ENCODE measurements at places on chromosomes 11 and 22.

GRCh38 chr11:79382301-79383050 lies 58.4 kb downstream of the TENM4 start:
- DNase-seq, result no peak

- no peak for DNase-seq
These were observed 23.4 kb downstream of the GTPBP1 start for GRCh38 chr22:38728871-38729796.

DNA sequence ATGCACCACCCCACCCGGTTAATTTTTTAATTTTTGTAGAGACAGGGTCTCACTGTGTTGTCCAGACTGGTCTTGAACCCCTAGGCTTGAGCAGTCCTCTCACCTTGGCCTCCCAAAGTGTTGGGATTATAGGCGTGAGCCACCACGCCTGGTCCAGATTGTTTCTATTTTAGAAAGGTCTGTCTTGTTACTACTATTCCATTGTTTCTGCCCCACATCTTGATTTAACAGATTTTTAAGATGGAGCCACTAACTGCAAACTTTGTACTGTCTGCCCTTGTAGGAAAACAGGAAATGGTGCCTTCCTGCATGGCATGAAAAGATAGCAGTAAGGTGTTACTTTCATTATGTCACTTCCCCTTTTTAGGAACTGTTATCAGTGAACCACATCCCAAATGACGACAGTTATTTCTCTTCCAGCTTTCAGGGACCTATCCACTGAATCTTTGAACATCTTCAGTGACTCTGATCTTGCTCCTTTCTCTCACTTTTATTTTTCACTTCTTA lies 23.2 kb downstream of the TAF1D start:
- no peak for DNase-seq

DNA sequence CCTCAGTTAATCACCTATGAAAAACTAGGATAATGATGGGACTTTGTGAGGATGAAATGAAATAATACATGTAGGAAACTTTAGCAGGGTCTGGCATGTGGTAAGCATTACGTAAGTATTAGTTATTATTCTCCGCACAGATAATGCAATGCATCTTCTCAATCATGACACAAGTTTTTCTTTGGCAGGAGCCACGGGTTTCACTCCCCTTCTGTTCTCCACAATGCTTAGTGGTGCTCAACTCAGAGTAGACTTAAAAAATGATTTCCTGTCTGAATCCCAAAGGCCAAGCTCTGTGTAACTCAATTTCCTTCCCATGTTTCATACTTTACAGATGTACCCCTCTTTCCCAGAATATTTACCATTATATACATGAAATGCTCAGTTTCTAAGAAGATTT lies 82.9 kb downstream of the CCDC34 start:
- no peak for DNase-seq

DNA sequence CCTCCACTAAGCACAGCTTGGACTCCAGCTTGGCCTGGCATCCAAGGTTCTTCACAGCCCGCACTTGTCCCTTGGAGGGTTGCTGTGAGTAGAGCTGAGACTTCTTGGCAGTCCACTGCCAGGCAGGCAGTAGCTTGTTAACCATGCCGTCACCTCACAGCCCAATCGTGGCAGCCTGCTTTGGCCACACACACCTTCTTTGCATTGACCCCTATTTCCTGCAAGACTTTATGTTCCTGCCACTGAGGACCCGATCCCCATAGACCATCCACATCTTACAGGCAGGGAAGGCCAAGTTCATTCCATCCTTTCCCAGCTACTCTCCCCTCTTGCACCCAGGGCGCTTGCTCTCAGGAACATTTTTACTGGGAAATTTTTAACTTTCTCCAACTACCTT lies 2.5 kb upstream of the PYGM start:
- no peak for DNase-seq

- DNase-seq, result peak; percentile 88
These were observed 14.3 kb downstream of the ATP5MG start for GRCh38 chr11:118415739-118416068.

GRCh38 chr22:28112190-28112544 lies 193.1 kb upstream of the PITPNB start:
- no peak for DNase-seq

GRCh38 chr22:22935056-22935545 lies 47.5 kb downstream of the IGLL5 start:
- no peak for DNase-seq

DNA sequence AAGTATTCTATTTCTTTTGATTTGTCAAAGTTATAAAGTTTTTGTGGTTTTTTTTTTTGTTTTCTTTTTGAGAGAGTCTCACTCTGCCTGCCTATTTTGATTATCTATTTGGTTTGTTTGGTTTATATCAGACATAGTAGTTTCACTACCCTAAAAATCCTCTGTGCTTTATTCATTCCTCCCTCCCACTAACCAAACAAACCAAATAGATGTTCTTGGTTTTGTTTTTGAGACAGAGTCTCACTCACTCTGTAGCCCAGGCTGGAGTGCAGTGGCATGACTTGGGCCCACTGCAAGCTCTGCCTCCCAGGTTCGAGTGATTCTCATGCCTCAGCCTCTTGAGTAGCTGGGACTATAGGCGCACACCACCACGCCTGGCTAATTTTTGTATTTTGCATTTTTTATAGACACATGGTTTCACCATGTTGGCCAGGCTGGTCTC lies 67.9 kb downstream of the ENTHD1 start:
- DNase-seq, result no peak

DNA sequence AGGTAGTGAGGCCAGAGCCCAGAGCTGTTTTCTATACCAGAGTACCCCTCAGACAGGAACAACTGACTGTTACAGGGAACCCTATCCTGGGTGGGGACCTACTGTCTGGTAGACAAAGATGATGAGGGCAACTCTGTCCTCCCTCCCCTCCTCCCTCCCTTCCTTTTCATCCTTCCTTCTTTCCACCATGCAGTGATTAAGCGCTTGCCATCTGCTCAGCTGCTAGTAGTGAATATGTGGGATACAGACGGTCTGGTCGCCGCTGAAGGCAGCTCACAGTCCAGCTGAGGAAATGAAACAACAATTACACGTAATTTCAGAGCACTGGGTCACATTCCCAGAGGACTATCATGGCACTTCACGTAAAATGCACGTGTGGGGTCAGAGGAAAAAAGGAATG lies 597.1 kb downstream of the BUD13 start:
- DNase-seq, result no peak

- DNase-seq, result no peak
These were observed 8.0 kb upstream of the AHNAK start for GRCh38 chr11:62554387-62555167.

DNA sequence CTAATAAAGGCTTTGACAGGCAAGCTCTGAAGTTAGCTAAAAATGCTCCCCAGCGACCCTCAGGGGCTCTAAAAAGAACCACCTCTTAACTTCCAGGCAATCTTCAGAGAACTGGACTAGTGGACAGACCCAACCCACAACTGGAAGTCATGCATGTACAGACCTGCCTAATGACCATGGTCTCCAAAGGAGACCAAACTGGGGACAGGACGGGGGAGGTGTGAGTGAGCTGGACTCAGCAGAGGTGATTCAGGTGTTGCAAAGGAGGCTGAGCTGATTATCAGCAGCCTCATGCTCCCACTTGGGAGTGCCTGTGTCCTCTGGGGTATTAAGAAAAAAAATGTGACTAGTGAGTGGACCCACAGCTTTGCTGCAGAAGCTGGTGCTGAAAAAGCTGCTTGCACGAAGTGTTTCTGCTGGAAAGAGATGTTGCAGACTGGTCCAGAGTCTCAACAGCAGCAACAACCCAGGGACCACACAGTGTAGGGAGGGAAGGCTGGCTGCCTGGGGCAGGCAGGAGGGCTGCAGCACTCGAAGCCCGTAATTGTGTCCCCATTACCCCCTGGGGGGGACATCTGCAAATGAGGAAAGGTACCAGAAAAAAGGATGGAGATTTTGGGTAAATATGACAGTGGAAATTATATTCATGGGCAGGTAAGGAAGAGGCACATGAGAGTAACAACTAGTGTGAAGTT lies 35.3 kb downstream of the PITPNB start:
- no peak for DNase-seq

GRCh38 chr22:42814215-42814614 lies 42.9 kb downstream of the ARFGAP3 start:
- DNase-seq, result no peak

- DNase-seq, result no peak
These were observed 4.9 kb downstream of the TBRG1 start for GRCh38 chr11:124627546-124627945.

GRCh38 chr11:94111660-94112059 lies 17.0 kb upstream of the PANX1 start:
- no peak for DNase-seq

DNA sequence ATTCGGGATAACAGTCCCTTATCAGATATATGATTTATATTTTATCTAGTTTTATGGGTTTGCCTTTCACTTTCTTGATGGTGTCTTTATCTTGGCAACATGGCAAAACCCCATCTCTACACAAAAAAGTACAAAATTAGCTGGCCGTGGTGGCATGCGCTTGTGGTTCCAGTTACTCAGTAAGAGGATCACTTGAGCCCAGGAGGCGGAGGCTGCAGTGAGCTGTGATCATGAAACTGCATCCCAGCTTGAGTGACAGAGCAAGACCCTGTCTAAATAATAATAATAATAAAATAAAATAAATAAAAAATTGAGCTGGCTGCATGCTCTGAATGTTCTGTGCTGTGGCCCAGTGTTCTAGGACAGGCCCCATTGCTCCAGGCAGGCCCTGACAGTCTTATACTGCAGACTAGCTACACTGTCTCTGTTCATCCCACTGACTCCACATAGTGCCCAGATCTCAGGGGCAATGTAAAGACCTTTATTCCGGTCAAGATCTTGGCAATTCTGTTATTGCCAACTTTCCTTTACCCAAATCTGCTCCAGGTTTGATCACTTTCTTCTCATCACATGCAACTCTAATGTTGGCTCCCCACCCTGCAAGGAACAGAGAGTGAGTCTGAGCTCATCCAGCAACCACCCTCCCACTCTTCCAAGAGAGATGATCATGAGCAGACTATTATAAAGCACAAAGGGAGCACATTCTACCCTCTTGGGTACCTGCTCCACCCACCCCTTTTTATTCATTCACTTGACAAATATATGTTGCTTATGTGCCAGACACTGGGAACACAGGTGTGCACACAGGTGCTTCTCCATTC lies 8.8 kb downstream of the HSPA8 start:
- DNase-seq, result no peak

- DNase-seq, result no peak
These were observed 82.9 kb upstream of the CRTAM start for GRCh38 chr11:122755409-122755808.

DNA sequence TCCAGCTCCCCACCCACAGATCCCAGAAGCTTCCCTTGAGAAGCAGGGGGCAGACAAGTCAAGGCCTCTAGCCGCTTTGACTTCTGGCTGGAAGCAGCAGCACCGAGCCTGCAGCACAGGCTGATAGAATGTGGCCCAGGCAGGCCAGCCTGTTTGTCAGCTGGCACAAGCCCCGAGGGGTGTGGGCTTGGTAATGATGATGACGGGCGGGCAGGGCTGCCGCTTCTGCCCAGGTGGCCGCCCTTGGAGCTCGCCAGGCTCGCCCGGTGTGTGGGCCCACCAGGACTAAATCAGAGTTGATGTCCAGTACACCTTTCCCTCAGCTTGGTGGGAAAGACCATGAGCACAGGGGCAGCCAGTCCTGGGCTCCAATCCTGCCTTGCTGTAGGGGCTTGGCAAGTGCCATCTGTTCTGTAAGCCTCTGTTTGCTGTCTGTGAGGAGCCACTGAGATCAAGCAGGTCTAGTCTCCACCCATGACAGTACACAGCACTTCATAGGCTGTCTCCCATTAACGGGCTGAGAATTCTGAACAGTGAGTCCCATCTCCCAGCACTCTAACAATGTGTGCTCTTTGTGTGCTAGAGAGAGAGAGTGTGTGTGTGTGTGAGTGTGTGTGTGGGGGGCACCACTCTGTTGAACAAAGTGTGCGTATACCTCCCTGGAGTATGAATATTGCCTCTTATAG lies 26.8 kb downstream of the MICAL2 start:
- no peak for DNase-seq
